ENCODE measurements at places on chromosomes 4 and X. TPM values are rescaled to one million over a fixed set of nuclear protein-coding genes. Genes with fewer than 3 reads are reported as not detected.

- H3K27ac ChIP-seq, result peak overlapping the region; percentile 78
- H3K27me3 ChIP-seq, result peaks cover 2% of the 10 kb centered on the region
- peaks cover 26% of the 10 kb centered on the region for H3K4me1 ChIP-seq
- H3K36me3 ChIP-seq, result no peaks in the 10 kb centered on the region
- peak; percentile 49 for DNase-seq
- peak overlapping the region; percentile 88 for H3K4me3 ChIP-seq
These were observed 1.0 kb downstream of the RASGEF1B start for GRCh38 chr4:81470456-81471297.

DNA sequence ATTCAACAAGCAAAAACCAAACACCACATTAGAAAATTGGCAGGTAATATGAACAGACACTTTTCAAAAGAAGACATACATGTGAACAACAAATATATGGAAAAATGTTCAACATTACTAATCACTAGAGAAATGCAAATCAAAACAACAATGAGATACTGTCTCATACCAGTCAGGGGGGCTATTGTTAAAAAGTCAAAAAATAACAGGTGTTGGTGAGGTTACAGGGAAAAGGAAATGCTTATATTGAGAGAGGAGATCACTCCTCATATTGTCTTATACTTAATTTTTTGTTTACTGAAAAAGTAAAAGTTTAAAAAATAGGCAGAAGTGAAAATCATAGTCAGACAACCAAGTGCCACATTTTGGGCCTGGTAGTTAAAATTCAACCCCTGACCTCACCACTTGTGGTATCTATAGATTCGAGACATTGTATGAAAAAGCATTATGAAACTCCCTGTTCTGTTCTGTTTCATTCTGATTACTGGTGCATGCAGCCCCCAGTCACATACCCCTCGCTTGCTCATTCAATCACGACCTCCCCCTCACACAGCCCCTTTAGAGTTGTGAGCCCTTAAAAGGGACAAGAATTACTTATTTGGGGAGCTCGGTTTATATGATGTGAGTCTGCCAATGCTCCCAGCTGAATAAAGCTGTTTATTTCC lies 153.7 kb upstream of the FGF16 start:
- no peaks in the 10 kb centered on the region for H3K36me3 ChIP-seq
- H3K4me1 ChIP-seq, result no peaks in the 10 kb centered on the region
- H3K27me3 ChIP-seq, result no peaks in the 10 kb centered on the region
- no peak overlapping the region for H3K4me3 ChIP-seq

The POLN gene
- total RNA-seq, result 5.6 TPM

The RASSF6 gene
- not detected for total RNA-seq

DNA sequence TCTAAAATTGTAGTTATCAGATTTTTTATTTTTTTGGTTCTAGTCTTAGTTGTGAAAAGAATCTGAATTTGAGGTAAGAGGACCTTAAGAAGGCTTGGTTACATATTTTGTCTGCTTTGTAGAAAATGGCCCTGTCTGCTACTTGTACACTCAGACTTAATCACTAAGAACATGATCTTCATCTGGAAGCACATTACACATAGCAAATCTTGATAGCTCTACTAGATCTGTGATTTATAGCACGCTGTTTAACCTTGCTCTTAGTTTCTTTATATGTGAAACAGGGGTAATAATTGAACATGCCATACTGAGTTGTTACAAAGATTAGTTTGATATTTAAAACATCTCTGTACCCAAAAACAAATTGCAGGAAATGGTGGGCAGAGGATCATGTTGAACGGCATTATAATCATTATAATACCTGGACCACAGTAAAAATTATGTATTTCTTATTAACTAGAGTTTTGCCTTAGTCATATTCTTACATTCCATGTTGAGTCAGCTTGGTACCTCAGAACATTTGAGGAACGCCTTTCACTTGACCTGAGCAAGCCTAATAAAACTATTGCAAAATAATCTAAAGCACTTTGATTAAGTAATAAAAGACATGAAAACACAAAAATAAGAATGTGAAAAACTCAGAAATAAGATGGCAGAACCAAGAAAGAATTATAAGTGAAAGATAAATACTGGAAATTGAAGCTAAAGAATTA lies 738.0 kb upstream of the AADAT start:
- no peaks in the 10 kb centered on the region for H3K27me3 ChIP-seq
- no peak for DNase-seq
- no peaks in the 10 kb centered on the region for H3K4me1 ChIP-seq
- H3K4me3 ChIP-seq, result no peak overlapping the region
- H3K36me3 ChIP-seq, result no peaks in the 10 kb centered on the region
- H3K27ac ChIP-seq, result no peak overlapping the region

DNA sequence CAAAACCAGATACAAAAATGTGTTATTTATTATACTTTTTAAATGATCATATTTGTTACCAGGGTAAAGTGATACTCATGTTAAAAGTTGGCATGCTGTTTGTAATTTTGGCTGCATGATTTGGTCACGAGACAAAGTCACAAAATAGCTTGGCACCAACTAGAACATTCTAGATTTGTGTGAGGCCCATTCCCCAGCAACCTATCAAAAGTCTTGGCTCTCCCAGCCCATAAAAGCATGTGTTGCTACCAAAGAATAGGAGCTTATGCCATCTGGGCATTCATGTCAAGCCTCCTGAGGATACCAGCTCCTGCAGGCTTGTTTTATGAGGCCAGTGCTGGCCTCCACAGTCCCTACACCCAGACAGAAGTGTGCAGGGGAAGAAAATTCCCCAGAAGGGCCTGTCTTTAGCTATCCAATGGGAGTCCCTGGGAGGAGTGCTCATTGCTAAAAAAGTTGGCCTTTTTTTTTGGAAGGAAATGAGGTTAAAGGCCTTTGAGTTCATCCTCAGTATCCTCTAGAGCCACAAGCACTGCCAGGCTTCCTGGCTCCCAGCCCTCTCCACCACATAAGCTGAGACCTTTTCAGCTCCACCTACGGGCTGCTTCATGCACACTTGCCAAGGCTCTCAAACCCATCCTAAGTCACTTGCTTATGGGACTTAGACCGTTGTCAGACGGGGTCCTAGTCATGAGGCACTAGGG lies 211.9 kb upstream of the EOLA2 start:
- no peaks in the 10 kb centered on the region for H3K36me3 ChIP-seq
- DNase-seq, result no peak
- no peak overlapping the region for H3K27ac ChIP-seq

The SORCS2 gene
- total RNA-seq, result 0.06 TPM

GRCh38 chrX:18034945-18035344 lies 173.8 kb upstream of the RAI2 start:
- no peak for DNase-seq
- peaks cover 2% of the 10 kb centered on the region for H3K27me3 ChIP-seq
- H3K27ac ChIP-seq, result no peak overlapping the region
- H3K4me3 ChIP-seq, result no peak overlapping the region
- H3K36me3 ChIP-seq, result no peaks in the 10 kb centered on the region

DNA sequence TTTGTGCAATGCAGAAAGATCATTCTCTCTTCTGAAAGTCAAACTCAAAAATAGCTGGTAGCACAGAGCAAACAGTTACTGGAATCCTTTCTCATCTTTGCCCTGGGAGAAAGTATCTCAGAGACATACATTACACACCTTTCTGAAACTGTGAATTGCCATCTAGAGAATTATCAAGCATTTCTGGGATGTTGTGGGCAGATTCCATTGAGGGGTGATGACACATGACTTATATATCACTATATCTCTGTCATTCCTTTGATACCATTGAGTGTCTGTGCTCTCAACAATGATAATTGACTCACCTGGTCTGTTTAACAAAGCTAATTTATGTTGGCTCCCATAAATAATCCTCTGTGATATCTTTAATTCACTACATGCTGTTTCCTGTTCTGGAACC lies 13.0 kb downstream of the SLIT2 start:
- DNase-seq, result no peak
- H3K27ac ChIP-seq, result no peak overlapping the region
- H3K4me1 ChIP-seq, result no peaks in the 10 kb centered on the region
- H3K4me3 ChIP-seq, result no peak overlapping the region
- no peaks in the 10 kb centered on the region for H3K36me3 ChIP-seq

DNA sequence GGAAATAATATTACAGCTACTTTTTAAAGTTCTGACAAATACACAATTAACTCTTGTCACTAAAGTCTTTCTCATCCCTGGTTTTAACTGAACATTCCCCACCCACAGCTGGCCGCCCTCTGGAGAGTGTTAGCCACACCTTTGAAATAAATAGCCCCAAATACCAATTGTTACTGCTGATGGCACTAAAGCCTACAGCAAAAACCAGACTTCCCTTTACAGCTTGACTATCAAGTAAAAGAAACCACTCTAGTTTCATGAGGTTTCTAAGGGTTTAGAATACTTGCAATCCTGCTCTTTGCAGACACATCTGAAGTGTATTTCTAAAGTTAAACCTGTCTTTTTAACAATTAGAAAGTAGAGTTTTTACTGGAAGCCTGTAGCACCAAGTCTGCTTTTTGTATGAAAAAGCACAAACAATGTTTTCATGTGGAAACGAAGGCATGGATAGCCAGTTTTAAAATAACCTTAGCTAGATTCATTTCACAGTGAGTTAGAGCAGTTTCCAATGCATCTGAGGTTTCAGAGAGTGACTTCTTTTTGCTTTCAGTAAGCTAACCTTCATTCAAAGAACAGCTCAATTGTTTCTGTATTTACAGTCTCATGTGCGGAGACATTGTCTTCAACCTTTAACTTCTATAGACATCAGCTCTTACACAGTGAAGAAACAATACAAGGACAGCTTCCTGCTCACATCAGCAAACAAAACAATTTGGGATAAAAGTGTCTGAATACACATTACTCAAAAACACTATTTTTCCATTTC lies 164.8 kb upstream of the VEGFC start:
- H3K27ac ChIP-seq, result no peak overlapping the region
- H3K4me1 ChIP-seq, result no peaks in the 10 kb centered on the region
- H3K36me3 ChIP-seq, result no peaks in the 10 kb centered on the region
- H3K4me3 ChIP-seq, result no peak overlapping the region
- H3K27me3 ChIP-seq, result no peaks in the 10 kb centered on the region

- no peak for DNase-seq
- H3K27me3 ChIP-seq, result no peaks in the 10 kb centered on the region
- H3K36me3 ChIP-seq, result peaks cover 65% of the 10 kb centered on the region
- H3K4me1 ChIP-seq, result peaks cover 9% of the 10 kb centered on the region
These were observed 51.5 kb downstream of the PPA2 start for GRCh38 chr4:105422207-105422920.

DNA sequence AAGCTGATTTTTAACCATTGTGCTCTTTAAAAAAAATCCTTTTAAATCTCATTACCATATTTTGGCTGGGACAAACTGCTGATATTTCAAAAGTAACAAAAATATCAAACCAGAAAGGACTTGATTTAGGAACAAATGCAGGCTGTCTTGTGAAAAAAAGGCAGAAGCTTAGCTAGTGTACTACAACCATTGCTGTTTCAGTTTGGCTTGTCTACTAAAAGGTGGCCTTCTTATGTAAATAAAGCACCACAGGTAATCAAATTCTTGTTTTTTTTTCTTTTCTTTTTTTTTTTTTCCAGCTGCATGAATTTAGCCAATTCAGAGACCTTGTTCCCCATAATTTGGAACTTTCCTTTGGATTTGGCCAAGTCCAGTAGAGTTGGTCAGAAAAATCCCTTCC lies 43.8 kb upstream of the MAGEA8 start:
- no peak overlapping the region for H3K27ac ChIP-seq
- DNase-seq, result no peak
- peaks cover 3% of the 10 kb centered on the region for H3K36me3 ChIP-seq
- no peak overlapping the region for H3K4me3 ChIP-seq
- H3K27me3 ChIP-seq, result no peaks in the 10 kb centered on the region

DNA sequence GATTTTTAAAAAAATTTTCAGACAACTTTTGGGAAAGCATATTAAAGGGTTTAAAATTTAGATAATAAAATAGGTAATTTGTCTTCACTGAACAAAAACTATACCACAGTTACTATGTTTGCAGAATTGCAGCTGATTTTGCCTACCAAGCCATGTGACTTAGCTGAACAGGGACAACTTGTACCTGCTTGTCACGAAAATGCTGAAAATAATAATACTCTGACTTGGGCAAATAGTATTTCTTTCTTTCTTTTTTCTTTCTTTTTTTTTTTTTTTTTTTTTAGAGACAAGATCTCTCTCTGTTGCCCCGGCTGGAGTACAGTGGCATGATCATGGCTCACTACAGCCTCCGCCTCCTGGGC lies 225.2 kb upstream of the PPP1R2C start:
- H3K4me3 ChIP-seq, result no peak overlapping the region
- H3K27ac ChIP-seq, result no peak overlapping the region
- H3K27me3 ChIP-seq, result no peaks in the 10 kb centered on the region
- DNase-seq, result no peak
- peaks cover 1% of the 10 kb centered on the region for H3K36me3 ChIP-seq
- peaks cover 2% of the 10 kb centered on the region for H3K4me1 ChIP-seq

The FAM184B gene
- not detected for total RNA-seq

The IL3RA gene
- total RNA-seq, result 3.1 TPM

DNA sequence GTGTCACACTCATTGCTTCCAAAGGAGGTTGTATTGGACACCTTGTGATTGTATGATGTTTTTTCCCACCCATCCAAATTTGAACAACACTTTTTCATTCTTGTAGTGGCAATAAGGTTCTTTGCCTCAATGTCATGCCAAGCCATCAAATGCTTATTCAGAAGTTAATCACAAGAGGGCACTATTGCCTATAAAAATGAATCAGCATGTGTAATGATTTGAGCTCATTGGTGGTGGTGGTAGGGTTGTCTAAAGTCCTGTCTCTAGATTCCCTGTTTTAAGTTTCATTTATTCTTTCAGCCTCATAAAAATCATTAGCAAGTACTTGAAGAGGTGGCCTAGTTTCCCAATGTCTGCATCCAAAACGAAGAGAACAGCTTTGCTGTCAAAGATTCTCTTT lies 37.0 kb downstream of the IRS4 start:
- no peaks in the 10 kb centered on the region for H3K4me1 ChIP-seq
- no peak for DNase-seq
- no peaks in the 10 kb centered on the region for H3K36me3 ChIP-seq
- H3K27ac ChIP-seq, result no peak overlapping the region

The MAGEA10 gene
- not detected for total RNA-seq

The PDE6B gene
- 10.0 TPM for total RNA-seq

GRCh38 chr4:156946516-156947424 lies 24.8 kb downstream of the PDGFC start:
- no peaks in the 10 kb centered on the region for H3K4me1 ChIP-seq
- H3K27me3 ChIP-seq, result no peaks in the 10 kb centered on the region
- no peaks in the 10 kb centered on the region for H3K36me3 ChIP-seq
- no peak for DNase-seq
- H3K4me3 ChIP-seq, result no peak overlapping the region

The MTM1 gene
- total RNA-seq, result 38.6 TPM

The FOXR2 gene
- total RNA-seq, result not detected

The XAGE1A gene
- total RNA-seq, result not detected

DNA sequence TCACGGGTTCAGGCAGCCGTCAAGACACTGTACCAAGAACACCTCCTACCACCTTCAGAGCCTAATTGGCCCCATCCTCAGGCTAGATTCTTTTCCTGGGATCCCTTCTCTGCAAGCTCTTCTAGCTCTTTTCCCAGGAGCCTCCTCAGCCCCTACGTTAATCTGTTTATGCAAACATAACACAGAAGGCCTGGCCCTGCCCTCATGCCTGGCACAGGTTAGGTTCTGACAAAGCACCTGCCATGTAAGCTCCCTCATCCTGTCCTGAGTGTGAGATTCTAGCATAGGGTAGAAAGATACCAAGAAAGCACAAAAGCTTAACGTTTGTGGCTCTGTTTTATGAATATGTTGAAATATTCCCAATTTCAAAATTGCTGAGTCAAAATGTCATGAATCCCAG lies 93.6 kb downstream of the IRF2 start:
- no peak overlapping the region for H3K27ac ChIP-seq
- no peak for DNase-seq
- H3K4me1 ChIP-seq, result peaks cover 56% of the 10 kb centered on the region
- peaks cover 55% of the 10 kb centered on the region for H3K36me3 ChIP-seq
